ENCODE measurements at places on chromosomes 4 and X.
A peak's percentile ranks its signal among the peaks of the same experiment; 100 is the strongest.

GRCh38 chrX:1581132-1581531 is 10.3 kb upstream of the AKAP17A start:
- DNase-seq = peak; percentile 55

GRCh38 chrX:30870572-30870971 is 18.5 kb downstream of the TAB3 start:
- no peak for DNase-seq

DNA sequence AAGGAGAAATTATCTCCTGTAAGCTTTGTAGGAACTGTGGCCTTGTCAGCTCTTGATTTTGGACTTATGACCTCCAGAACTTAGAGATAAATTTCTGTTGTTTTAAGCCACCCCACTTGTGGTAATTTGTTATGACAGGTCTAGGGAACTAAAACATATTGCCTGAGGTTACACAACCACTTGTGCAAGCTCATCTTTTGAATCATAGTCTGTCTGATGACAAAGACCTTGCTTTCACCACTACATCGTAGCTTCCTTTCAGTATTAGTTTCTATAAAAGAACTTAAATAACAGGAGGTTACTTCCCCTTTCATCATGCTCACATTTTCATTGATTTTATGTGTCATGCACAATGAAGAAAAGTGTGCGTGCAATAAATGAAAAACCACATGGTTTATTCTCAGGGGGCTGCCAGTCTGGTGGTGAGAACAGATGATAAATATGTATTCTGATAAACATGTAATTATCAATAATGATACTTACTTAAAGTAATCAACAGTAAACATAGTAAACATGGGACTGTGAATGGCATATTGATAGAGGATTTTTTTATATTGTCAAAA is 690.0 kb upstream of the HS3ST1 start:
- DNase-seq = no peak

DNA sequence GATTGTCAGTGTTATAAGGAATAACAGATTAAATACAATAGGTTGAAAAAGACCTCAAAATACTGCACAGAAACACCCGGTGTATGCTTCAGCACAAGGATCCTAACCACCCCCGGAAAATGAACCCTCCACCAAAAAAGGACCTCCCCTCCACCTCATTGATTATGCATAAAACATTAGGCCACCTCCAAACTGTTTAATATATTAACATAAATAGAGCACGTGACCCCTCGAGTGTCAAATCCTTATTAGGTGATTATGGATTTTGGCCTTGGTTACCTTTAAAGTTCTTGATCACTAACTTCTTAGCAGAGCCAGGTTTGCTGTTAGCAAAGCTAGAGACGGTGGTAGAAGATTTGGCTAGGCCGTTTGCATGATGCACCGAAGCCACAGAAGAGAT is 958 bp downstream of the CUL4B start:
- no peak for DNase-seq

- DNase-seq = no peak
Observed at GRCh38 chr4:94523617-94524016, 71.9 kb downstream of the PDLIM5 start.

- no peak for DNase-seq
Observed at GRCh38 chr4:70954032-70954431, 39.4 kb upstream of the DCK start.

DNA sequence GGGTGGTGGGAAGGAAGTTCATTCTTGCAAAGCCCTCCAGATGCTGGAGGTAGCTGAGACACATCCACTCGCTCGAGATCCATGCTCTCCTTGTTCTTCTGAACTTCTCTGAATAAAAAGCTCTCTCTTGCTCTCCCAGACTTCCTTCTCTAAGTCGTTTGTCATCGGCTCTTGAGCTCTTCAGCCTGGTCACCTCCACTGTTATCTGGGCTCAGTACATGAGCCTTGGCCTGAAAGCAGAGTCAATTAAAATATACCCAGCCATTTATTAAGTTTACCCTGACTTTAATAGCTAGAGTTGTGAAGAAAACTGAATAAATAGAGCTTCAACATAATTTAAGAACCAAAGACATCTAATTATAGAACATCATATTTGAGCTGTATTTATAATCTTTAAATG is 99.0 kb downstream of the CPE start:
- DNase-seq = no peak

Data from Calu3 (cell line).